ENCODE measurements at places on chromosomes 12 and 14.

DNA sequence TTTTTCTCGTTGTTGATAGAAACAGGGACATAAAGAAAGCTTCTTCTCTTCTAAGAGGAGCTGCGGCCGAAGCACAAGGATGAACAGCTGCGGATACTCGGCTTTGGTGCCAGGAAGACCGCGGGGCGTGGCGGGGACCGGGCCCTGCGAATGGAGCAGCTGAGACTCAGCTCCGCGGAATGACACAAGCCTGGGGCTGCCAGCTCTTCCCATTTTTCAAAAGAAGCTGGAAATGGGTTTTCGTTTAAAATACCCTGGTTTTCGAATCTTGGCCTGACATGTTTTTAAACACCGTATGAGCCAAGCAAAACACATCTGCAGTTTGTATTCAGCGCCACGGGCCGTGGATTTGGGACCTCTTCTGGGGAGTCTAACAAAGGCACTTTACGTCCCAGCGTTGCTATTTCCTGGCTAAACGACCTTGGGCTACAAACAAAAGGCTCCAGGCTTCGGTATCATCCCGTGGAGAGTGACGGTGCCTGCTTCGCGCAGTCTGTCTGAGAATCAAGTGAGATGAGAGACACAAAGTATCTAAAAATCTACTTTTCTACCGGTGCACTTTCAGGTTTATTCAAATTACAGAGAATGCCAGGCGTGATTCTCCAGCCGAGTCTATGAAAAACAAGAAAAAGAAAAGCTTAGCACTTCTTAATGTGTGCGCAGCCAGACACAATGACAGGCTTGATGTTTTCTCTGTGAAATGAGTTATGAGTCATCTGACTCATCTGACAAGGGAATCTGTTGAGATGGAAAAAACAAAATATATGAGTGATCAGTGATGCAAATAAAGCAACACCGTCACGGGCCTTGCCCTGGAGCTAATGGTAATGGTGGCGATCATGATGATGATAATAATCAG lies 114.0 kb upstream of the TMEM132D start:
- DNase-seq = no peak

- no peak for DNase-seq
Observed at GRCh38 chr12:42666671-42667243, 77.2 kb upstream of the PRICKLE1 start.

DNA sequence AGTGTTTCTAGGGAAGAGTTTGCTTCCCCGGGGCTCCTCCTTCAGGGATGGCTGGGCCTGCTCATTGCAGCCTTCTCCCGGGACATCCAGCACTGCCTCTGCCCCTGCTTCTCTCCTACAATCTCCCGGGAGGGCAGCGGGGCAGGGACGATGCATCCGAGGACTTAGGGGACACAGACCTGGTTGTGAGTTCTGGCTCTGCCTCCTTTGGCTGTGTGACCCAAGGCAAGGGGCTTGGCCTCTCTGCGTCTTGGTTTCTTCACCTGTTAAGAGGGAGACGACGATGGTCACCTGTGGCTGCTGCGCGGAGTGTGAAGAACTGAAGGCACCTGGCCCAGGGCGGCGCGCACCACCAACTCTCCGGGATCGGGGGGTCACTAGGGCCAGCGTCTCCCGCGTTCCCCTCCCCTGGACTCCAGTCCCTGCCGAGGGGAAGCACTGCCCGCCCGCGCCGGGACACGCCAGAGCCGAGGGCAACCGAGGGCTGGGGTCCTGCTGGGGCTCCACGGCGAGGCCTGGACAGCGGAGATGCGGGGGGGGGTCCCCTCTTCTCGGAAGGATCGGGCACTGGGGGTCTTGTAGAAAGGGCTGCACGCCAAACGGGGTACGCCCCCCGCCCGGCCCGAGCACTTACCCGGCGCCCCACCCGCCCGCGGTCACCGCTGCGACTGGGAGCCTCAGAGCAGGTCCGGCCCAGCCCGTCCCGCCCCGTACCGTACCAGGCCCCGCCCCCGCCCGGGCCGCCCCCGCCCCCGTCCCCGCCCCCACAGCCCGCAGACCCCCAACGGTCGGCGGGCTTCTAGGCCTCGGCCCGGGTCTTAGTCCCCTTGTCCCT lies at the start of gene HVCN1:
Gene HVCN1, minus strand, starts transcription at position 670 of the 835 bp plus-strand sequence. CDS start 5,870 bp downstream, outside the sequence.
- no peak for DNase-seq

DNA sequence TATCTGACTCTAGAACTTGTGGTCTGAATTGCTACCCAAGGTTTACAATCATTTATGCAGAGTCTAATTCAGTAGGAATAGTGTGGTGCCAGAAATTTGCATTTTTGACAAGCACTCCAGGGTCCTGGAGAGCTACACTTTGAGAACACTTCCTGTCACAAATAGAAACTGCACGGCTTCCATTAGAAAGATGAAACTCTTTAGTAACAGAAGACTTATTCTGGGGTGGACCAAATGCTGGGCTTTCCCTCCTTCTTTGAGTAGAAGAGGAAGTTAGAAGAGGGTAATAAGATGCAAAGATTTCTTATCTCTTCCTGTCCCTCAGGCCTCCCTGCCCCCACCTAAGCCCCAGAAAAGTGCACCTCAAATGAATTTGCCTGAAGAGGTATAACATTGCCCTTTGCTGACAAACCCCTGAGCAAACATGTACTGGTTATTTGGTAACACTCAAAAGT lies 28.4 kb downstream of the DGLUCY start:
- no peak for DNase-seq

- peak; percentile 22 for DNase-seq
Observed at GRCh38 chr12:108633534-108634248, at the start of gene SELPLG. TSS of gene SELPLG (minus strand) at chr12:108633894. CDS start at chr12:108624307, 9,587 bp downstream.

GRCh38 chr12:70583251-70583650 lies 54.0 kb downstream of the PTPRB start:
- DNase-seq = no peak

DNA sequence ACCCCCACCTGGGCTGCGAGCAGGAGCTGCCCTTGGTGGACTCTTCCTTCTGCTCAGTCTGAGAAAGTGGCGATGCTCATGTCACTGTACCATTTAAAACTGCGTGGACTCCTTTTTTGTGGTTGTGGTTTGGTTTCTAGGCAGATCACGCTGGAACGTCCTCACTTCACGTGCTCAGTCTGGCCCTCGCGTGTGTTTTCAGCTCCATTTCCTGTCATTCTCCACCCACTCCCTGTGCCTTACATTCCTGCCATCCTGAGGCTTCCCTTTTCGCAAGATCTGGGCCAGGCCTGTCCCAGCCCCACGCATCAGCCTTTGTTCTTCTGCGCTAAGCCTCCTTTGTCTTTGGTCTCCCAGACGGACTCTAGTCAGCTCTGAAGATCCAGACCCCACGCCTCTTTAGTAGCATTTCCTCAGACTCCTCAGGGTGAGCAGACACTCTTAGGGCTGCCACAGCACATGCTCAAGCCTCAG lies 105.4 kb downstream of the FBXL14 start:
- DNase-seq = no peak

DNA sequence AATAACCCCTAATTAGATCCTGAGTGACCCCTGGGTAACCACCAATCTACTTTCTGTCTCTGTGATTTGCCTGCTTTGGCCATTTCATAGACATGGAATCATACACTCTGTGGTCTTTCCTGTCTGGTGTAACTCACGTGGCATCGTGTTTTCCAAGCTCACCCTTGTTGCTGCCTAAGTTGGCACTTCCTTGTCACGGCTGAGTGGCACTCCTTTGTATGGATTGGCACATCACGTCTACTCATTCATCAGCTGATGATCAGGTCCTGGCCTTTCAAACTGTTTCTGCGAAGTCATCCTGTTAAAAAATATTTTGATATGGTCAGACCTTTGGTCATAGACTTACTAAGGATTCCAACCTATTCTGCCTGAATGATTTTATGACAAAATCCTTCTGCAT lies 87.7 kb downstream of the GLT1D1 start:
- DNase-seq = no peak

DNA sequence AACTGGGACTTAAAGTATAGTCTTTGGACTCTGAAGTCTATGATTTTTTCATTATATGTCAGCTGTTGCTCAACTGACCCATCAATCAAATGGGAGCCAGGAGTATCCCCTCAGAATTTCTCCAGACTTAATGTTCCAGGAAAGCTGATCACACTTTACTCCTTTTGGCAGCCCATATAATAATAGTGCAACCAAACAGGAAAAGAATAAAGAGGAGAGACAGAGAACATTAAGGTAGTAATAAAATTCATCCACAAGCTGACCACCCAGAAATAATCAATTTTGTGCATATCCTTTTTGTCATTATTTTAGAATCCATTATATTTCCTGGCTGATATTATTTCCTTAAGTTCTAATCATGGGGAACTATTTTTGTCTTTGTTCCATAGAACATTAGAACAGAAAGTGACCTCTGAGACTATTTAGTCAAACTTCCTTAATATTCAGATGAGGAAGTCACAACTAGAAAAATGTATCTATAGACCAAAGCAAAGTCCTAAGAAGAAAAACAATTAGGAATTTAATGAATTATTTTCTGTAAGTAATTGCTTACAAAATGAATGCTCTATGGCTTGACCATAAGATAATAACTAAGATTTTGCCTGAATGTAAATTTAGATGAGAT lies 238.1 kb upstream of the SEL1L start:
- no peak for DNase-seq

DNA sequence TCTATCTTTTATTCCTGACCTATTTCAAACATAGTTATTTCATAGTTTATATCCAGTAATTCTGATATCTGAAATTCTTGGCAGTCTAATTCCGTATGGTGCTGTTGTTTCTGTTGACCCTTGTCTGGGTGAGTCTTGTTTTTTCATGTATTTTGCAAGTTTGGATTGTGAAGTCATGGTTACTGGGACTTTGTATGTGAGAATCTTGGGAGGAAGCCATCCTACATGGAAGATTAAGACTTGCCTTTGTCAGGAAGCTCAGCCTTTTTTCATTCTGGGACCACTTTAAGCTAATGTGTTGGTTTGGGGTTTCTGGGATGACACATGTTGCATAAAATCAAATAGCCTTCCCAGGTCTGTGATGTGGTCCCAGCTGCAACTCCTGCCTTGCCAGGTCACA lies 191.6 kb upstream of the E2F7 start:
- DNase-seq = no peak

- DNase-seq = no peak
Observed at GRCh38 chr12:103441437-103442181, 54.2 kb downstream of the C12orf42 start.

DNA sequence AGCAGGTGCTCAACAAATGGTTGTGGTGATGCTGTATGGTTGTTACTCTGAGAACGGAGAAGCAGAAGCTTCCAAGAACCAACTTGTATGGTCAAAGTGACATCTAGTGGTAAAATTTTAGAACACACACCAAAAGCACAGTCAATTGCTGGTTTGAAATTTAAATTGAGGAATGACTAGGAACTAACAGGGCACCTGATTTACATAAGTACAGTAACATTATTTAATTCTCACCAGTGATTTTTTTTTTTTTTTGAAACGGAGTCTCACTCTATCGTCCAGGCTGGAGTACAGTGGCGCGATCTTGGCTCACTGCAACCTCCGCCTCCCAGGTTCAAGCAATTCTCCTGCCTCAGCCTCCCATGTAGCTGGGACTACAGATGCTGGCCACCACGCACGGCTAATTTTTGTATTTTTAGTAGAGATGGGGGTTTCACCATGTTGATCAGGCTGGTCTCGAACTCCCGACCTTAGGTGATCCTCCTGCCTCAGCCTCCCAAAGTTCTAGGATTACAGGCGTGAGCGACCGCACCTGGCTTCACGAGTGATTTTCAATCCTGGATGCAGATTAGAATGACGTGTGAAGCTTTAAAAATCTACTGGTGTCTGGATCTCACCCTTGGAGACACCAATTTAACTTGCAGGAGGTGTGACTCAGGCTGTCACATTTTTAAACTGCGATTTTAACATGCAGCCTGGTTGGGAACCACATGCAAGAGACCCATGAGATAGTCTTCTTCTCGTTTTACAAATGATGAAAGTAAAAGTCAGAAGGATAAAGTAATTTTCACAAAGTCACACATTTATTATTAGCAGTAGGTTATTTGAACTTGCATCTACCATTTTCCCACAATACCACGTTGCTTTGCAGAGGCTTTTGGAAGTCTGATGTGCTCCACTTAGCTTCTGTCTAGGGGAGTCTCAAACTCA lies 14.1 kb upstream of the NUMB start:
- peak; percentile 69 for DNase-seq

- DNase-seq = peak; percentile 11
Observed at GRCh38 chr14:68787092-68787992, 5.5 kb downstream of the ZFP36L1 start.

DNA sequence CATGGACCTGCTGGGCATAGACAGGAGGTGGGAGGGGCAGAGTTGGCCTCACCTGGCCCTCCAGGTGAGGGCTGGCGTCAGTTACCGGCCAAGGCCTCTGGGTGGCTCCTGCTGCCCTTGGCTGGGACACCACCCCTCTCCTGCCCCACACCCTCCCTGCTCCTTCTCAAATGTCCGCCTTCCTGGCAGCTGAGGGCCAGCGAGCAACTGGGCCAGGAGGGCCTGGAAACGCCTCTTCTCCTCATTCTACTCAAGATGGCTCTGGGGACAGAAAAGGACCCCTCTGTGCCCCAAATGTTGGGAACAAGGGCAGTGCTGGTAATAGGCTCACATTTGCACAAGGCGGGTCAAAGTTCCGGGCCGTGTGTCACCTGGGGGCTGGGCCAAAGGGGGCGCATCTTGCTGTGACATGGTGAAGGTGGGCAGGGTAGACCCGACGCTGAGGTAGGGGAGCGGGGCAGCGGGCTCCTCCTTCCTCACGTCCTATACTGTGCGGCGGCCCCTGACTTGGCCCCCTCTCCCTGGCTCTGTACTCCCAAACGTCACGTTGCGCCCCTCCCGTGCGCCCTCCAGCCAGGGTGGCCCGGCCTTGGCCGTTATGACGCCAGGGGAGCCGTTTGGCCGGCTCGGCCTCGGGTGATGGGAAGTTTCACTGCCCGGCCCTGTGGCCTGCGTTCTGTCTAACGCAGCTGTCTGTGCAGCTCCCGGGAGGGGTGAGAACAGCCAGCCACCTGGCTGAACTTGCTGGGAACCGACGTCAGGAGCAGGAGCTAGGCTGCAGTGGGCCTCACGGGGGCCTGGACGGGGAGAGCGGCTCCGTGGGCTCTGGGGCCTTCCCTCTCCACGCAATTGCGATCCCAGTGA lies 18.0 kb upstream of the DLK1 start:
- DNase-seq = no peak

DNA sequence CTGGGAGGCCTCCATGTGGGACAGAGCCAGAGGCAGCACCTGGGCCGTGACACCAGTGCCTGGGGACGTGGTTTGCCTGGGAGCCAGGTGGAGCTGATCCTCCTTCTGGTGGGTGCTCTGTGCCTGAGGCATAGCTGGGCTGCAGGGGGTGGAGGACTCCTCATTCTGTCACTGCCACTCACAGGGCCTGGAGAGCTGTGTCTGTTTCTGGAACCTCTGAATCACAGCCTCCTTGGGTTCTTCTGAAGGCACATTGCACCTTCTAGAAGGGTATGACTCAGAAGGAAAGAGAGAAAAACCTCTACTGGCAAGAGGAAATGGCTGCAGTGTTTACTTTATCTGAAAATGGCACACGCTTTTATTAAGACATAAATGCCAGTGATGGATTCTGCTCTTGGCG lies 659.8 kb downstream of the VRK1 start:
- DNase-seq = no peak

- peak; percentile 60 for DNase-seq
Observed at GRCh38 chr12:57844709-57845477, 1.6 kb downstream of the CTDSP2 start.

- no peak for DNase-seq
Observed at GRCh38 chr14:59547310-59547709, 29.3 kb downstream of the CCDC175 start.

All from D341Med (cell line).